ENCODE measurements at places on chromosomes 6 and 20.
A peak's percentile ranks its signal among the peaks of the same experiment; 100 is the strongest.

- no peak for DNase-seq
Observed at GRCh38 chr6:43627008-43627825, 1.8 kb downstream of the GTPBP2 start.

DNA sequence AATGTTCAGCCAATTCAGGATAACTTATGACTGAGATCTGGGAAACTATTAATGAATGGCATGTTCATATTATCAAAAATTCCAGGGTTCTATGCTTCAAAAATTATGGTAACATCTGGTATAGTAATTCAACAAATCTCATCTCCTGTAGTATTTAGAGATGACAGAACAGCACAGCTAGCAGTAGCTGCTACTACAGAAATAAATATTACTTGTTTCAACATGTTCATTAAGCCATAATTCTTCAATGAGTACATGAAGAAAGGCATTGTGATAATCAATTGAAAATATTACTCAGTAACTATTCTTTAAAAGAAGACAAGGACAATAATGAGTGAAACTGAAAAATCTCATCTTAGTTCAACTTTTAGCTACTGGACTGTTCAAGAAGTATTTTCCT, 66.8 kb downstream of the ATG5 start:
- DNase-seq, result no peak

DNA sequence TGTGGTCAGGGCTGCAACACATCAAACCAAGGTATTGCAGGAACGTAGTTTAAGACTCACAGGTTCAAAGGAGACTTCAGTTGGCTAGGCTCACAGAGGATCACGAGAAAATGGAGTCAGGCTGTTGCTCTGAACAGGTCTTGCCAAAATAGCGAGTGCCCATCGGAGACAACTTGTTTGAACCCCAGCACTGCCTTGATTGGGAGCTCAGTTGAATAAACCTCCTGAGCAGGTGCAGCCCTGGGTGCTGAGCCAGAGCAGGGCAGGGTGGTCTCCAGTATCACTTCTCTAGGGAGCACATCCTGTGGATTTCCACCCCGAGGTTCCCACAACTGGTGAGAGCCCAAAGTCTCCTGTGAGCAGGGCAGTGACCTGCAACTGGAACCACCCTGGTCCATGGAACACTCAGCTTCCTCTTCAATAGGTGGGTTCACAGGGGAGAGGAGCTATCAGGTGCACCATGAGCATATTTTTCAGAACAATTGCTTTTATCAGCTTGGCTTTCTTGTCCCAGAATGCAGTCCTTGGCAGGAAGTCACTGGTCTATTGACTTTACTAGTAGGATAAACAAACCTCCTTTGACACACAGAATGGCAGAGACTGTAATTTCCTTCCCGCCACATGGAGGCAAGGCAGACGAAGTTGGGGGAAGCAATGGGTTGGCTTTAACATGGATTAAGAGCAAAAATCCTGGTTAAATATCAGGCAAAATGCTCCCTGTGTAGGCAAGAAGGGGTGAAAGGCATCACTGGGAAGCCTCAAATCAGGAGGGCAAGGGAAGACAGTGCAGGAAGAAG, 267.7 kb upstream of the FOXQ1 start:
- DNase-seq, result no peak

- DNase-seq, result no peak
Observed at GRCh38 chr6:4138186-4138585, 2.8 kb upstream of the ECI2 start.

DNA sequence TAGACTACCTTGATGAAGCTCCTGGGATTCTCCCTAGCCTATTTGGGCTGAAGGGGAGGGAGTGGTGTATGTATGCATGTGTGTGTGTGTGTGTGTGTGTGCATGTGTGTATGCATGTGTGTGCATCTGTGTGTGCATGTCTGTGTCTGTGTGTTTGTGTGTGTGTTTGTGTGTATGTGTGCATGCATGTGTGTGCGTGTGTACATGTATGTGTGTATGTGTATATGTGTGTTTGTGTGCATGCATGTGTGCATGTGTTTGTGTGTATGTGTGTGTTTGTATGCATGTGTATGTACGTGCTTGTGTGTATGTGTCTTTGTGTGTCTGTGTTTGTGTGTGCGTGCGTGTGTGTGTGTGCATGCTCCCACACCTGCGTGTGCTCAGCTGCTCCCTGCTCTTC, 15.4 kb downstream of the FGD2 start:
- no peak for DNase-seq

DNA sequence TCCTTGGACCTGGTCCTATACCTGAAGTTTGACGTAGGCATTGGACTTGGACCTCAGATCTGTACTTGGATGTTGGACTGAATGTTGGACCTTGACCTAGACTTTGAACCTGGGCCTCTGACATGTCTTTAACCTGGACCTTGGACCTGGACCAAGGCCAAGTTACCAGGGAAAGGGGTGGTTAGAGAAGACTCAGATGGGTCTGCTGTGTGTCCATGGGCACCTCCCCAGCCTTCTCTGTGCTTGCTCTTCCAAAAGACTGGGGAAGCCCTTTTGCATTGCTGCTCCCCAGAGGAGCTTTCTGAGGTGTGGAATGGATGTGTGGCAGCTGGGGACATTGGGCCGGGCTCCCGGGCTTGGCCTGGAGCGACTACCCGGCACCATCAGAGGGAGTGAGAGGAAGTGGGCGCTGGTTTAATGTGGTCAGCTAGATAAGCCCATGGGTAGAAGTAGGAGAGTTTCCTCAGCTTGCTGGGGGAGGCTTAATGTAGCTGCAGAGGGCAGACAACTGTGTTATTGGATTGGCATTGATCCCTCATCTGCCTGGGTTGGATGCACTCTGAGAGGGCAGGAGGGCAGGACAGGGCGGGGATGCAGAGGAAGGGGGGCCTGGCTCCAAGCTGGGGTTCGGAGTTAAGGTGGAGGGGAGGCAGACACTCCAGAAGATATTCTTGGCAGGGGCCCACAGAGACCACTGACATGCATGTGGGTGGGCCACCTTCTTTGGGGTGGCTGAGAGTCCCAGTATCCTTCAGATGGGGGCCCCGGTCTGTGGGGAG, 4.2 kb downstream of the SCRT2 start:
- DNase-seq, result no peak

DNA sequence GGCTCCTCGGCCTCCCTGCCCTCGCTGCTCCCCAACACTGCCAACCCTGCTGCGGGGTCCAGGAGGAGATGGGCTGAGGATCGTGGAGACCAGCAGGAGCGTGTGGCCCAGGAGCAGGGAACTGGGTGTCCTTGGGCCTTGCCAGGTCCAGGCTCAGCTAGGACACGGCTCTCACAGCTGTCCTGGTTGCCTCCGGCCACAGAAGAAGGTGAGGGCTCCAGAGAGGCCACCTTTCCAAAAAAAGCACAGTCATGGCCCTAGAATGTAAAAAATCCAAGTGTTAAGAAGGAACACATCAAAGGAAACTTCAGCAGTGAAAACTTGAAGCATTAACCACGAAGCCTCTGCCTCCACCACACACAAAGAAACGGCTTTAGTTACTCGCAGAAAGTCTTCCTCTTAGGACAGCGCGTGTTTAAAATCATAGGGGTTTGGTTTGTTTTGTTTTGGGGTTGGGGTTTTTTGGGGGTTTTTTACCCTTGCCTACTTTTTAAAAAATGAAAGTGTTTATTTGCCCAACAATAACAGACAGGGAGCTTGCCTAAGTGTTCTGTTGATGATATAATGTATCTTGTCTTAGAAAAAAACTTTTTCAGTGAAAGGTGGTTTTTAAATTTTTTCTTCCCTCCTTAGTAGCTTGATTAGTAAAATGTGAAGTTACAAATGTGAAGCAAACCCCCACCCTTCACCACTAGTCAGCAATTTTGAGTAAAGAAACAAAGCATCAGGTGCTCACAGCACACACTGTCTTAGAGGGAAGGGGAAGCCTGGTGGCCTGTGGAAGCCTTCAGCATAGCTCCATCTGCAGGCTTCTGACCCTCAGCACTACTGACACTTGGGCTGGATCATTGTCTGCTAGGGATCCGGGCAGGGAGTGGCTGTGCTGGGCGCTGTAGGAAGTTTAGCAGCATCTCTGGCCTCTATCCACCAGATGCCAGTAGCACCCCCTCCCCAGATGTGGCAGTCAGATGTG, 60.0 kb downstream of the PTPN1 start:
- DNase-seq, result no peak

DNA sequence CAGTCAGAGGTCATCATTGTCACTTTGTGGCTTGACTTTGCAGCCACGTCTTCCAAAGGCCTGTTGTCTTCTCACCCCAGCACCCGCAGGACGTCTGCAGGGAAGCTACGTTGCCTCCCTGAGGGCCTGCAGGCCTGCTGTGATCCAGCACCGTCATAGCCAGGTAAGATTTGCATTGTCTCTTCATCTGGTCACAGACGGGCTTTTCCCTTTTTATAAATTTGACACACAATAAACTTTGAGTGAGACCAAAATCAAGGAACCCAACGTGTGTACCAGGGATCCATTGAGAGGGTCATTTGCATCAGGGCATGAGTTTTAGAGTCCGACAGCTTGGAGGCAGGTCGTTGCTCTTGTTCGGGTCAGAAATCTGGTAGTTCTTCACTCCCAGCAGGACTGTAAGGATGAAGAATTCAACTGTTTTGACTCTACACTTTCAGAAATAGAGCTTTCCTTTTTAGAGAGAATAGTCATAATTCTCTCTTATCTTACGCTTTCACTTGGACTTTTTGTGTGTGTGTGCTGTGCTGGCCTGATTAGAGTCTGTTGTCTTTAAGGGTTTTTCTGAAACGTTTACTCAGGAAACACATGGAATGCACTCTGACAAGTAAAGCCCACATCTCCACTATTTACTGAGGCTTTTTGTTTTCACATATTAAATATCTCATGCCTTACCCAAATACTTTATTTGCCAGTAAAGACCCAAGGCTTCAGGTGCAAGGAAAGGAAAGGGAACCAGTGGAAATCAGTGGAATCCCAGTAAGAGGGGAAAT, 177.2 kb upstream of the TAB2 start:
- DNase-seq, result no peak

DNA sequence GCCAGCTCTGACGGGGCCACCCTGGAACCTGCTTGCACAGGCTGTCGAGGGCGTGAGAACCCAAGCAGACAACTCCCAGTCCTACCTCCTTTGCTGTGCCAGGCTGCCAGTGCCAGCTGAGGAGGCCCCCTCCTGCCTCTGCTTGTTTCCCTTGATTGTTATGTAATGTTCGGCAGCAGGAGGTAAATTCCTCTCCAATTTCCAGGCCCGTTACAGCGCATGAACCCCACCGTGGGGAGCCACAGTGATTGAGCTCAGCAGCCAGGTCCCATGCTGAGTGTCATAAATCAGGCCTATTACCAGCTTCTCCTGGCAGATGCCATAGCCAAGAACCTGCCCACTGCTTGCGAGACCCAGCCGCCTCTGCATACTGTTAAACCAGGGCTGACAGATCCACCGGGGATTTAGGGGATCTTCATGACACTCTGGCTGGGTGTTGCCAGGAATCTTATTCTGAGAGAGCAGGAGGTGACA, 320.5 kb downstream of the DHX35 start:
- DNase-seq, result peak; percentile 10

GRCh38 chr6:96990989-96991388, 66.5 kb downstream of the KLHL32 start:
- DNase-seq, result no peak

DNA sequence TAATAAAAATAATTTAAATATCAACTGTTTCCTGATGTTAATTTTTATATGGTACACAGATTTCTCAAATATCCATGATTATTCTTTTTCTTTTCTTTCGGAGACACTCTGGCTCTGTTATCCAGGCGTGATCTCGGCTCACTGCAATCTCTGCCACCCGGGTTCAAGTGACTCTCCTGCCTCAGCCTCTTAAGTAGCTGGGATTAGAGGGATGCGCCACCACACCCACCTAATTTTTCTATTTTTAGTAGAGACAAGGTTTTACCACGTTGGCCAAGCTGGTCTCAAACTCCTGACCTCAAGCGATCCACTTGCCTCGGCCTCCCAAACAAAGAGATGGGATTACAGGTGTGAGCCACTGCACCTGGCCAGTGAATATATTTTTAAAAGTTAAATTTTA, 20.5 kb downstream of the ROMO1 start:
- DNase-seq, result no peak

DNA sequence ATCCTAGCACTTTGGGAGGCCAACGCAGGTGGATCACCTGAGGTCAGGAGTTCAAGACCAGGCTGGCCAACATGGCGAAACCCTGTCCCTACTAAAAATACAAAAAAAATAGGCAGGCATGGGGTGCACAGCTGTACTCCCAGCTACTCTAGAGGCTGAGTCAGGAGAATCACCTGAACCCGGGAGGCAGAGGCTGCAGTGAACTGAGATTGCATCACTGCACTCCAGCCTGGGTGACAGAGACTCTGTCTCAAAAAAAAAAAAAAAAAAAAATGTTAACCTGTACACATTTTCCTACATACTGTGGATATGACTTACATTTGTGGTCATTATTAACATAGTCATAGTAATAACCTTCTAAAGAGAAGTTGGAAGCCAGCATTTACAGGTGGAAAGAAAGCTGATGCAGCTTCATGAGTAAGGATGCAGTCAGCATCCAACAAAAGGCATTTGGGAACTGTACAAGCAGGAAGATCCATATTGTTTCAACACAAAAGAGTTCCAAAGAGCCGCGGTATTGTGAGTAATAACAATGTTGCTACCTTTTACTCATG, 186.2 kb downstream of the GPX5 start:
- DNase-seq, result no peak

GRCh38 chr20:2402271-2402980, 21.7 kb downstream of the TGM6 start:
- DNase-seq, result peak; percentile 45

DNA sequence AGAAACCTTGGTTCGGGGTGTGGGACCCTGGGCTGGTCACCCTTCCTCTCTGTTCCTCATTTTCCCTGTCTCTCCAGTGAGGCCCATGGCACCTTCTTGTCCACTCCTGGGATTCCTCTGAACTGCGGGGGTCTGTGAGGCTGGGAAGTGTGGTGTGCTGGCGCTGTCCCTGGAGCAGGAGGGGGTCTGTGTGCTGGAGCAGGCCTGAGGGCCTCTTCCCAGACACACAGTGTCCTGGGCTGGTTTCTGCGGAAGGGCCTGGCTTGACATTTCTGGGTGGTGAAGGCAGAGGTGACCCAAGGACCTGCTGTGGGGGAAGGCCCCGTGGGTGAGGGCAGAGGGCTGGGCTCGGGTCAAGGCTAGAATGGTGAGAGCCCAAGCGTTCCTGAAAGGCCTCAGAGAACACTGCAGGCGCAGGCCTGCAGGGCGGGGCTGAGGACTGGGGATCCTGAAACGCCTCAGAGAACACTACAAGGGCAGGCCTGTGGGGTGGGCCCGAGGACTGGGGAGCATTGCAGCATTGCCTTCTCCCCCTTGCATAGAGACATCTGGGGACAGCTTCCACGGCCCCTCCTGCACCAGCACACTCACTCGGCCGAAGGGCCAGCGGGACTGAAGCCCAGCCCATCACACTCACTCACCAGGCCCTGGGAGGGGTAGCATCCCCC, 10.6 kb upstream of the BAK1 start:
- no peak for DNase-seq

DNA sequence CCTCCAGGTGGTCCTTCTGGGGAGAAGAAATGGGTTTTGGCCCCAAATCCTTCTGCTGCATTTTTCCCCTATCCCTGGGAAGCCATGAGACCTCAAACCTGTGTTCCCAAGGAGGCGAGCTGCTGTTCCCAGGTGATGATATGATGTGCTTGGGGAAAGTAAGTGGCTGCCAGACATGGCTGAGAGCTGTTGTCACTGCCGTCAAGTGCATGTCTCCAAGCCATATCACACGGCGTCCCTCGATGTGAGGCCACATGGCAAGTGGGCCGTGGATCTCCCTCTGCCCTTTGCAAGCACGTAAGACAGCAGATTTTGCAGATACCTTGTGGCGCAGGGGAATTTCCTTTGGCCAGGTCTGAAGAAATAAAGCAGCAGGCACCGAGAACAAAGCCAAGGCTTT, 103.7 kb upstream of the CD93 start:
- DNase-seq, result no peak

All from NCI-H2171 (cell line).